ENCODE measurements at places on chromosomes 3 and 15.
A peak's percentile ranks its signal among the peaks of the same experiment; 100 is the strongest.

DNA sequence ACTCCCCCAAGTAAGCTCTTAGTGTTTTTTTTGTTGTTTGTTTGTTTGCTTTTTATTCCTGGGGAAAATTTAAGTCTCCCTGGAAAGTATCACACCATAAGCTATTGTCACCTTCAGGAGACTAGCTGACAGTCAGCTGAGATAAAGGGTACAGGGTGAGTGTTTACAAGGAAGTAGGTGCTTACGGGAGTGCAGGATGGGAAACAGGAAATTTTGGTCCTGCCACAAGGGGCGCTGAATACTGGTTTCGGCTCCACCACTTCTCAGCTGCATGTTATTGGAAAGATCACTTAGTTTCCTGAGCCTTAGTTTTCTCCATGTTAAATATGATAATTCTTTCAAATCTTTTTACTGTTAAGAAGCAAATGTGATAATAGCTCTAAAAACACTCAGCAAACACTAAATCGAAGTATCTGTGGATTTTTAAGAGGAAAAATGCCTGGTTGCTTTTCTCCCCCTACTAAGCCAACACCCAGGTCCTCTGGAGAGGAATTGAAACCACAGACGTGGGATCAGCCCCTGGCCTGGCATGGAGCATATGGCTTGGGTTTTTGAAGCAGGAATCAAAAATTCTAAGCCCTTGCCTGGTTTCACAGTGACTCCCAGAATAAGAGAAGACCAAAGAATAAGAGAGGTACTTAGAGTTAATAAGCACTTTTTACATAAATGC is 90.7 kb downstream of the SCN11A start:
- DNase-seq: peak; percentile 54

GRCh38 chr3:99620976-99621375 is 17.4 kb upstream of the COL8A1 start:
- DNase-seq: no peak

DNA sequence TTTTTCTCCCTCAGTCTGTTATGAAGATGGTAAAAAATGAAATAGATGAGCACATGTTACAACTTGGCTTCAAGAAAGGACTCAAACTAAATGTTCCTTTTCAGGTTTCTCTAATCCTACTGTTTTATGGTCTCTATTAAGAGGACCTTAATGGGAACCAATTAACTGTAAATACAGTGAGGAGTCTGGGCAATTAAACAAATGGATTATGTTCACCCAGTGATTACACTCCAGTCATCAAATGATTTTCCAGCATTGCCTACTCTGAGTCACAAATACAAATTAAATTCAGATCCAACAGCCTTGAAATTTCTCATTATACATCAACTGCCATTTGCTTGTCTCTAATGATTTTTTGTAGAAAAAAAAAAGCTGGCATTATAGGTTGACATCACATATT is 129.2 kb downstream of the NEK10 start:
- DNase-seq: no peak

DNA sequence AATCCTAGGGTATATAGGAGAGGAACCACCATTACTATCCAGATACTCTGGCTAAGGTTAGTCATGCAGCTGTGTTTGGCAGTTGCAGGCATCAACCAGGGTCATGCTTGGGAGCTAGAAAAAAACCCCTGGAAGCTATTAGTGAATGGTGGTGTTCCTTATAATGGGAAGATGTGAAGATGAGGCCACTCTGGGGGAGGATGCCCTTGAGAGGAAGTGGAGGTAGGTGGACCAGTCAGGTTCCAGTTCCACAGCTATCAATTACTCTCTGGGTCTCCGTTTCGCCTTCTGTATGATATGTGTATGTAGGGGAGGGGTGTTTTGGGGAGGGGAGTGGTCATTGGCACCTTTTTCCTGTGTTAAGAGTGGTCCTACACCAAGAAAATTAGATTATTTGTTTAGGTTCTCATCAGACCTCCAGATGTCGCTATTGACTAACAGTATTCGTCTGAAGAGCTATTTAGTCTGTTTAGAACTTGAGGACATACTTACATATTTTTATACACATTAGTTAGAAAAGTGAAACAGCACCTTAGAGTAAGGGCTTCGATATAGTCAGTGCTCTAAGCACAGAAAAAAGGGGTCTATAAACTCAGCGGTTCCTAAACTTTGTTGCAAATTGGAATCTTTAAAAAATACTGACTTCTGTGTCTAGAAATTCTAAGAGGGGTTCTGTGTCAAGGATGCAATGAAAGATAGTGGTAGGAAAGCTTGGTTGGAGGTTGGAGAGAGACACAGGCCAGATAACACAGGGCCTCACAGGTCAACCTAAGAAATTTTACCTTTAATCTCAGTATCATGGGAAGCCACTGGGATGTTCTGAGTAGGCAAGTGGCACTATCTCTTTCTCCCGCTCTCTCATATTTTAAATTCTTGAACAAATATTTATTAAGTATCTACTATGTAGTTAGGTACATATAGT is 9.1 kb upstream of the HPS3 start:
- peak; percentile 84 for DNase-seq

- DNase-seq: no peak
Measured at GRCh38 chr3:115691964-115692363, 68.7 kb downstream of the GAP43 start.

- DNase-seq: no peak
Measured at GRCh38 chr3:149340310-149340933, 7.0 kb upstream of the TM4SF18 start.

GRCh38 chr15:20345401-20345958 is 196.1 kb downstream of the GOLGA6L6 start:
- DNase-seq: no peak

GRCh38 chr3:188776447-188776846 is 395.3 kb upstream of the TPRG1 start:
- DNase-seq: no peak

- no peak for DNase-seq
Measured at GRCh38 chr3:131705558-131706051, 202.8 kb upstream of the MRPL3 start.

DNA sequence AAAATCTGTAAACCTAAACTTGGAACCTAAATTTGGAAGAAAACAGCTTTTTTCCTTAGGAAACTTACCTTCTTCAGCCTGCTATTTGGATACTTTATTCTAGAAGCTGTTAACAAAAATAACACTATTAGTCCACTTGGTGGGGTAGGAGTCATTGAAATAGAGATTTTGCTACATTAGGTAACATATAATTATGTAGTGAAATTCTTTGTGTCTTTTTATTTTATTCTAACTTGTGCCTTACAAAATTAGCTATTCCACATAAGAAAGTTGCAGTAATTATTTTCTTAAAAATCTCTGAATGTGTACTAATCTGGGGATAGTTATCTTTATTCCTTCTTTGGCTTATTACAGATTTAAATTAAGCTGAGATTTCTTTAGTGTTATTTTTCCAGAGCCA is 360.4 kb upstream of the ROBO2 start:
- DNase-seq: no peak

GRCh38 chr3:129553719-129554118 is 10.7 kb downstream of the H1-8 start:
- no peak for DNase-seq

DNA sequence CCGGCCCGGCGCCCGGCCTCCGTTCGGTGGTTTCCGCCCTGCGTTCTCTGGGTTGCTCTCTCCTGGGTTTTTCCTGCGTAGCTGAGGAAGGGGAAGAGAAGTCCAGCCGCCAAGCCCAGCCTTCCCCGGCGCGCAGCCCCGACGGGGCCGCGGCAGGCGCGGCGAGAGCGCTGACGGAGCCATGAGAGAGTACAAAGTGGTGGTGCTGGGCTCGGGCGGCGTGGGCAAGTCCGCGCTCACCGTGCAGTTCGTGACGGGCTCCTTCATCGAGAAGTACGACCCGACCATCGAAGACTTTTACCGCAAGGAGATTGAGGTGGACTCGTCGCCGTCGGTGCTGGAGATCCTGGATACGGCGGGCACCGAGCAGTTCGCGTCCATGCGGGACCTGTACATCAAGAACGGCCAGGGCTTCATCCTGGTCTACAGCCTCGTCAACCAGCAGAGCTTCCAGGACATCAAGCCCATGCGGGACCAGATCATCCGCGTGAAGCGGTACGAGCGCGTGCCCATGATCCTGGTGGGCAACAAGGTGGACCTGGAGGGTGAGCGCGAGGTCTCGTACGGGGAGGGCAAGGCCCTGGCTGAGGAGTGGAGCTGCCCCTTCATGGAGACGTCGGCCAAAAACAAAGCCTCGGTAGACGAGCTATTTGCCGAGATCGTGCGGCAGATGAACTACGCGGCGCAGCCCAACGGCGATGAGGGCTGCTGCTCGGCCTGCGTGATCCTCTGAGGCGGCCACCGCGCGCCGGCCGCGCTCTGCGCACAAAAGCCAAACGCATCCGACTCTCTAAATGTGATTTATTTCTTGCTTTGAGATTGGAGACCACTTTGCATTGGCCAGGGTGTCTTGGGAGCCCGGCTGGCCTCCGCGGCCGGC is 727 bp downstream of the RAP2B start:
- DNase-seq: peak; percentile 55

DNA sequence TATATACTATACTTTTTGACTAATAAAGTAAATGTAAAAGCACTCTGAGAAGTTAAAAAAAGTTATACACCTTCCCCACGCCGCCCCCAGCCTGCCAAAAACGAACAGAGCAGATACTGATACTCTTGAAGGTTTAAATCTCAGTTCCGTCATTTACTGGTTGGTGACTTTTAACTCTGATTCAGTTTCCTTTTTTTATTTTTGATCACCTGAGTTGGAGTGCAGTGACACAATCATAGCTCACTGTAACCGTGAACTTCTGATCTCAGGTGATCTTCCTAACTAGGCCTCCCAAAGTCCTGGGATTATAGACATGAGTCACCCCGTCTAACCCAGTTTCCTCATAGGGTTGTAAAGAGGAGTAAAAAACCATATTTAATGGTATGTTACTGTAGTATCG is 3.3 kb upstream of the TIPIN start:
- no peak for DNase-seq

DNA sequence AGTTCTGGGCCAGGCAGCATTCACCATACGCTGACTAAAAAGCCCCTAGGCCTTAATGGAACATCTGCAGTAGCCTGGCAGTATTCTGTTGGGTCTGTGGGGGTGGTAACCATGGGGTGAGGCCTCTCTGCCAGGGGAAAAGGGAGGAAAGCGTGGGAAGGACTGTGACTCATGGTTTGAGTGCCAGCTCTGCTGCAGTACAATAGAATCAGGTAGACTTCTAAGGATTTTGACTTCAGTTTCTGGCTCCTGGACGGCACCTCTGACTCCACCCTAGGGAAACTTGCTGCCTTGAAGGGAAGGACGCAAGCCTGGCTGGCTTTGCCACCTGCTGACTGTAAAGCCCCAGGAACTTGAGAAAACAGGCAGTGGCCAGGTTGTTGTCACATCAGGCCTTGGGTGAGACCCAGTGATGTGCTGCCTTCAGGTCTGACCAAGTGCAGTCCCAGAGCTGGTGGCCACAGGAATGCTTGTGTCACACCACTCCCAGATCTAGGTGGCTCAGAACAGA is 148.6 kb downstream of the SUCNR1 start:
- DNase-seq: no peak

GRCh38 chr15:59590027-59590426 is 21.6 kb upstream of the GCNT3 start:
- DNase-seq: no peak

DNA sequence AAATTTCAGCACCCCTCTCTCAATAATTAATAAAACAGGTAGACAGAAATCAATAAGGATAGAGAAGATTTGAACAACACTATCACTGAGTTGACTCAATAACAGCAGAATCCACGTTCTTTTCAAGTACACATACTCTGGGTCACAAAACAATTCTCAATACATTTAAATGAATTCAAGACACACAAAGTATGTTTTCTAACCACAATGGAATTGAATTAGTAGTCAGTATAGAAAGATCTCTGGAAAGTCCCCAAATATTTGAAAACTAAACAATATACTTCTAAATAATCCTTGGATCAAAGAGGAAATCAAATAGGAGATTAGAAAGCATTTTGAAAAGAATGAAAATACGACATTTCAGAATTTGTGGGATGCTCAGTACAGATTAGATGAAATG is 40.0 kb downstream of the TKT start:
- no peak for DNase-seq

GRCh38 chr3:58260261-58260731 is 22.7 kb downstream of the ABHD6 start:
- DNase-seq: no peak

GRCh38 chr15:26070095-26070532 is 207.0 kb upstream of the ATP10A start:
- no peak for DNase-seq

- DNase-seq: peak; percentile 68
Measured at GRCh38 chr15:76150971-76151598, 91.3 kb downstream of the TMEM266 start.

GRCh38 chr3:89360156-89360555 is 252.7 kb downstream of the EPHA3 start:
- DNase-seq: no peak

DNA sequence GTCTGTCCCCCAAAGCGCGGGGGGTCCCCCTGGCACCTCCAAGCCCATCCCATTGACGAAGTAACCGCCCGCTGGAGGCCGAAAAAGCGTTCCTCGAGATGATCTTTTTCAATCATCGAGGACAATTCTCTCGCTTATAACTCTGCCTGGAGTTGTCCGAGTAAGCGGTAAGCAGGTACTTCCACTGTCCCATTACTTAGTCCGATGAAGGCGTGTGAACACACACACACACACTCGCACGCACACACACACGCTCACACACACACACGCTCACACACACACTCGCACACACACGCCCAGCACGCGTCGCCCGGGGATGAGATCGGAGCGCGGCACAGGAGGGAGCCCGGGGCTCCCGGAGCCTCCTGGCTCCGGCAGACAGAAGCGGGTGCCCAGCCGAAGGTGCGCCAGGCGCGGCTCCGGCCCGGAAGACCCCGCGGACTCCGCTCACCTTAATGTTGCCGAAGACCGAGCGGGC is 430 bp downstream of the SLCO2A1 start:
- DNase-seq: no peak

- peak; percentile 15 for DNase-seq
Measured at GRCh38 chr15:66369773-66370651, 13.5 kb upstream of the TIPIN start.

- no peak for DNase-seq
Measured at GRCh38 chr3:42493798-42494151, 8.7 kb upstream of the VIPR1 start.

- no peak for DNase-seq
Measured at GRCh38 chr3:73485877-73486330, 138.8 kb downstream of the PDZRN3 start.

- no peak for DNase-seq
Measured at GRCh38 chr3:44321335-44321734, 17.2 kb upstream of the TCAIM start.

GRCh38 chr15:49712846-49713450 is 92.1 kb downstream of the DTWD1 start:
- DNase-seq: no peak

- peak; percentile 62 for DNase-seq
Measured at GRCh38 chr3:100603469-100603868, 5.9 kb upstream of the ADGRG7 start.

- no peak for DNase-seq
Measured at GRCh38 chr3:146222204-146223046, 28.5 kb downstream of the PLSCR4 start.

- DNase-seq: no peak
Measured at GRCh38 chr3:177979703-177980102, 556.5 kb upstream of the KCNMB2 start.

All from AML-193 (cell line).